ENCODE measurements at places on chromosomes 1 and 21. TPM values are rescaled to one million over a fixed set of nuclear protein-coding genes. Genes with fewer than 3 reads are reported as not detected.

Gene RGS8
- not detected for total RNA-seq

GRCh38 chr1:7253118-7253480, 467.8 kb downstream of the CAMTA1 start:
- DNase-seq, result no peak

DNA sequence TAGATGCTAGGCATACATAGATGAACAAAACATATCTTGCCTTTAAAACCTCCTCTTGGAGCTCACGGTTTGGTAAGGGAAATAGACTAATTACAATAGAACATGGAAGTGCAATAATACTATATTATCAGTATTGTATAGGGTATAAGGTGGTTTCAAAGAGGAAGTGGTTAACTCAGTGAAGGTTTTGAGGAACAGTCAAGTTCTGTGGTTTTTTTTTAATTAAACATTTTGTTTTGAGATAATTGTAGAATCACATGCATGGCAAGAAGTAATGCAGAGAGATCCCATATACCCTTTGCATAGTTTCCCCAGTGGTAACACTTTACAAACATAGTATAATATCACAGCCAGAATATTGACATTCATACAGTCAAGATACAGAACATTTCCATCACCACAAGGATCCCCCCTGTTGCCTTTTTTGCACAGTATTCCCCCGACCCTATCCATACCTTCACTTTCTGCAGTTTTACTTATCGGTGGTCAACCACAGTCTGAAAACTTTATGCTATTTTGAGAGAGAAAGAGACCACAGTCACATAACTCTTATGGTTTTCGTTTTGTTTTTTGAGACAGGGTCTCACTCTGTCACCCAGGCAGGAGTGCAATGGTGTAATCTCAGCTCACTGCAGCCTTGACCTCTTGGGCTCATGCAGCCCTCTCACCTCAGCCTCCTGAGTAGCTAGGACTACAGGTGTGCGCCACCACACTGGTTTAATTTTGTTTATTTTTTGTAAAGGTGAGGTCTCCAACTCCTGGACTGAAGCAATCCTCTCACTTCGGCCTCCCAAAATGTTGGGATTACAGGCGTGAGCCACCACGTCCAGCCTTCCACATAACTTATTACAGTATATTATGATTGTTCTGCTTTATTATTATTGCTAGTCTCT, 60.5 kb upstream of the KIAA1614 start:
- DNase-seq, result no peak

- no peak for DNase-seq
These were observed 25.2 kb downstream of the TP73 start for GRCh38 chr1:3677484-3677883.

Gene KCNJ15
- not detected for total RNA-seq

Gene COL6A2
- total RNA-seq, result 11.1 TPM

- DNase-seq, result no peak
These were observed 3.0 kb downstream of the USP1 start for GRCh38 chr1:62439652-62440371.

DNA sequence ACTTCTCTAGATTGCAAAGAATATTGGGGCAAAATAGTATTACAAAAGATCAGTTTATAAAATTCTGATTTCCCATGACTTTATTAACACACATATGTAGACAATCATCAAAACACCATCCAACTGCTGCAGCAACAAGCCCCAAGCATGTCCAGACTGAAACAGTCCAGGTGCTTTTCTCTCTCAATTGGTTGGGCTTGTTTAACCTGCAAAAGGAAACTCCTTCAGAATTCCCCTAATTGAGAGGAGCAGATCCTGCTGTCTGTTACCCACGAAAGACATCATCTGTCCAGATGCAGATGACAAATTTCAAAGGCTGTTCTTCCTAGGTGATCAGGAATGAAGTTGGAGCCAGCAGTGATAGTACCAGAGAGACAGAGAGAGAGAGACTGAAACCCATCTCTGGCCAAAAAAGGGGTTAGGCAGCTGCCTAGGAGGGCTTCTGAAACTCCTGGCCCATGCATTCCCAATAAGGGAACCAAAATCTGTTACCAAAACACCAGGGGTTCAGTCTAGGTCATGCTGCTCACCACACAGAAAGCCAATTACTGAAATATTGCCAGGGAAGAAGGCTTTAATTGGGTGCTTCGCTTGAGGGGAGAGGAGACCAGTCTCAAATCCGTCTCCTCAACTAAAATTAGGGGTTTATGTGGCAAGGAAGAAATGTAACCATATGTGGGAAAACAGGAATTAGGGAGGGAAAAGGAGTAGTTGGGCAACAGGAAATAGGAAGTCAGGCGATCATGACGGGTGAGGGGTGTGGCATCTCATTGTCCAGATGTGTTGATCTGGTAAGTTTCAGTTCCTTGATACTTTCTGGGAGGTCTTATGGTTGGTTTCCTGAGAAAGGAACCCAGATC, 34.7 kb upstream of the RGL1 start:
- DNase-seq, result no peak

Gene VWA5B1
- total RNA-seq, result not detected

Gene B4GALT2
- 28.6 TPM for total RNA-seq

Gene IFNLR1
- 6.1 TPM for total RNA-seq

DNA sequence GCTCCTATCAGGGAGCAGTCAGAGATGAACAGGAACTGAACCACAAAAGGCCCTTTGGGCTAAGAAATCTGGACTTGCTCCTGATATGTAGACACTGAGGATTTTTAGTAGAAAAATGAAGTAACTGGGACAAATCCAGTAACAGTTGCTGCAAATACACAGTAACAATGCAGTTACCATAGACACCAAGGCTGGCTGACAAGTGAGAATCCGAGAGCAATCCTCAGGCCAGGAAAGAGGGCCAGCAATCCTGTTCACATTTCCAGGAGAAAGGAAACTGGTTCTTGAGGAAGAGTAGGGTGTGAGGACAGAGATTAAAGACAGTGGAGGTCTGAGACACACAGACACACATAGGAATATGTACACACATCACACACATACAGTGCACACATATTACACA, 9.3 kb upstream of the LORICRIN start:
- DNase-seq, result no peak

- DNase-seq, result no peak
These were observed 13.5 kb downstream of the TNFSF4 start for GRCh38 chr1:173193639-173194038.

Gene ARHGEF11
- 45.5 TPM for total RNA-seq

Gene TRIM45
- total RNA-seq, result 4.0 TPM

DNA sequence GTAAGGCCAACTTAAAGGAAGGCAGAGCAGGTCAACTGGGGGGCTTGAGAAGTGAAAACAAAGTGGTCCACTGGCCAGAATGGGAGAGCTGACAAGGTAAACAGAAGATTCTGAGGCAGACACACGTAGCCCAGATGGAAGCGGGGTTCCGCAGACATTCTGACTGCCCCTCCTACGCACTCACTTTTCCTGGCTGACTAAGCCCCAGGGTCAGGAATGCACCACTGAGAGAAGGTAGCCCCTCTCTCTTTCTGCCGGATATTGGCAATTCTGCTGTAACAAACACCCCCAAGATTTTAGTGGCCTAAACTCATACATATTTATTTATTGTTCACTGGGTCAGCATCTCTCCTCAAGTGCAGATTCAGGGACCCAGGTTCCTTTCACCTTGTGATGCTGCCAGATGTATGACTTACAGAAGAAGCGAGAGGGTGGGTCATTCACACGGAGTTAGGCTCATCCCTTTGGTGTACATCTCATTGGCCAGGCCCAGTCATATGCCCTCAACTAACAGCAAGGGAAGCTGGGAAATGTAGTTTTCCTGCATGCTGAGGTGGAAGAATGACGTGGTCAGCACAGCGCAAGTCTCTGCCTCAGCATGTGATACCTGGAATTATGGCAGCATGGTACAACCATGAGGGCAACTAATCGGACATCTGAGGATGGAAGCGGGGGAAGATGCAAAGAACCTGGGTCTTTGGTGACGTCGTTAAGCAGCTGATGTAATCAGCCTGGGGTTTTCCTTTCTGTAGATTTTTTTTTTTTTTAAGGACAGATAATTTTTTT, 43.4 kb upstream of the MRPS6 start:
- DNase-seq, result peak; percentile 56

DNA sequence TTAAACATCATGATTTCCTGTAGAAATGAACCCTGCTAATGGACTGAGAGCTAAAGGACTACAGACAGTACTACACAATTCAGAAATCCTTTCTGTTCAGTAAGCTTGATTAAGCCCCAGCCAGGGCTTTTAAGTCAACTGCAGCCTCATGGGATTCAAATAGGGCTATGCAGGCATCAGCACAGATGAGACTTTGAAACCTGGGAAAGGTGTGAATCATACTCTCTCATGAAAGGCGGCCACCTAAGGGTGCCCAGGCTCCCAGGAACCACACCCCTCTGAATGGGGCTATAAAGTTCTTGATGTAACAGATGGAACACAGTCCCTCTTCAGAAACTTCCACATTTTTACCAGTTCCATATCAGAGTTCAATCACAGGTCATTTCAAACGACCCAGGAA, 7.6 kb downstream of the SIPA1L2 start:
- peak; percentile 60 for DNase-seq

- no peak for DNase-seq
These were observed 35.2 kb downstream of the HIVEP3 start for GRCh38 chr1:41883507-41883906.

GRCh38 chr1:94595658-94596057, 54.1 kb upstream of the F3 start:
- peak; percentile 47 for DNase-seq

- no peak for DNase-seq
These were observed 3.5 kb downstream of the CEP170 start for GRCh38 chr1:243251539-243251938.

DNA sequence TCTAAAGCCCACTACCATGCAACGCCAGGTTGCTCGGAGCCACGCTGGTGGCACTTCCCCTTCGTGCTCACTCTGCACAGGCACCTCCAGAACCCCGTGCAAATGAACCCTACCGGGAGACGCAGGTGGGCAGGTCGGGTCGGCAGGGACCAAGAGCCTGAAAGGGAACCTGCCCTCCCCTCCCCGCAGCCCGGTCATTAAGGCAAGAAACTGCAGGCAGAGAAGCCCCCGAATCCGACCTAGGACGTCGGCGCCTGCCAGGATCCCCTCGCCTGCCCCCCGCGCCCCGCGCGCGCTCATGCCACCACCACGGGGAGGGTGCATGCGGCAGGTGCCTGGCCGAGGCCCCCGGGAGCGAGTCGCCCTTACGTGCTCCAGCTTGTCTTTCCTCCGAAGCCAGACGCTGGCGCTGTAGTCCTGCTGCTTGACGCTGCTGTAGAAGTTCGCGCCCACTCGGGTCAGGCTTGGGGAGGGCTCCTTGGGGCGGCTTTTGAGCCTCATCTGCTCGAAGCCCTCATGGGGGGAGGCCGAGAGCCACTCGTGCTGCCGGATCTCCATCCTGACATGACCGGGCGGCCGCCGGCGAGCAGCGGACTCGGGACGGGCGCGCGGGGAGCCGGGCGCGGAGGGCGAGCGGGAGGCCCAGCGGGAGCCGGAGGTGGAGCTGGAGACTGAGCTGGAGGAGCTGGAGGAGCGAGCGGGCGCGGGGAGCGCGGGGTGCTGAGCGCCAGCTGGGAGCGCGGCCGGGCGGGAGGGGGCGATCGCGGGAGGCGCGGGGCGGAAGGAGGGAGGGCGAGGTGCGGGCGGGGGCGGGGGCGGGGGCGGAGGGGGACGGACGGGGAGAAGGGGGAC, 552 bp downstream of the PLD5 start:
- DNase-seq, result peak; percentile 79

DNA sequence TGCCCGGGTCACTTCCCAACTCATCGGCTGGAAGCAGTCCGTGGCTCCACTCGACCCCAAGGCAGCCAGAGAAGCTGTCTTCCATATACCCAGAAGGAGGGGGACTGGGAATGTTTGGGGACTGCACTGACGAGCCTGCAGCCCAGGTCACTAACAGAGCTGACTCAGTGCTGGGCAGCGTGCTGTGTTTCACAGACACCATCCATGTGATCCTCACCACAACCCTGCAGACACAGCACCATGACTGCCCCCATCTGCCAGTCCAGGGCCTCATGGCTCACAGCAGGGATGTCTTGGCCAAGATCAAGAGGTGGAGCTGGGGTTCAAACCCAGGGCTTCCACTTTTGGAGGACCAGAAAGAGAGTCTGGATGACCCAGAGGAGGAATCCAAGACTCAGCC, 67.9 kb downstream of the KLHDC7A start:
- no peak for DNase-seq

DNA sequence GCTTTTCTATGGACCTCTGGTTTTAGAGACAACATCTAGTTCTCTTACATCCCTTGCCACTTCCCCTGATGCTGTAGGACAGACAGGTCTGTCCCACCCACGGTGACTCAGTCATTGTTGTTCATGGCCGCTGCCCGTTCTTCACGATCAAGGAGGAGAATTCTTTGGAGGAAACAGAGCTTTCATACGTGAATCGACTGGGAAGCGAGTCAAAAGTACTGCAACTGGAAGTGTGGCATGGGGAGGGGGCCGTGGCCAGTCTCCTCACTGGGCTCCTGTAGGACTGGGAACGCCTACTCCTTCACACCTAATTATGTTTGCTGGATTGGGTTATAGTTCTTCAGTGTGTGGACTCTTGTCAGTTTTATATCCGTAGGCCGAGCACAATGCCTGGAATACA, 4.4 kb upstream of the SLC37A1 start:
- no peak for DNase-seq

GRCh38 chr1:41898191-41898713, 20.5 kb downstream of the HIVEP3 start:
- no peak for DNase-seq

Data from Caco-2 (cell line).